Activated T-cell treated with anti-CD3 and anti-CD28 coated beads, Interleukin-2, amount 50 U/mL, for 1 hour (primary cell): ENCODE measurements at places on chromosomes 7 and 10.
A peak's percentile ranks its signal among the peaks of the same experiment; 100 is the strongest.

- no peak for DNase-seq
These were observed 686.4 kb upstream of the C7orf33 start for GRCh38 chr7:147904219-147904576.

DNA sequence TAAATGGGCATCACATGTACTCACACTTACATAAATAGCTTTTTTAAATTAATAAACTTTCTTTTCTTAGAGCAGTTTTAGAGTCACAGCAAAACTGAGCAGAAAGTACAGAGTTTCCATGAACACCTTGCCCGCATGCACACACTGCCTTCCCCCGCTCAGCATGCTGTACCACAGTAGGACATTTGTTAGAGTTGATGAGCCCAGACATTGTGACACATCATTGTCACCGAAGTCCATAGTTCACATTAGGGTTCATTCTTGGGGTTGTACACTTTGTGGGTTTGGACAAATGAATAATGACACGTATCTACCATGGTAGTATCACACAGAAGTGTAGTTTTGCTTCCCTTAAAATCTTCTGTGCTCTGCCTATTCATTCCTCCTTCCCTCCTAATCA is 23.7 kb downstream of the UBN2 start:
- no peak for DNase-seq

GRCh38 chr7:151131592-151132293 is 35.8 kb downstream of the GBX1 start:
- no peak for DNase-seq

DNA sequence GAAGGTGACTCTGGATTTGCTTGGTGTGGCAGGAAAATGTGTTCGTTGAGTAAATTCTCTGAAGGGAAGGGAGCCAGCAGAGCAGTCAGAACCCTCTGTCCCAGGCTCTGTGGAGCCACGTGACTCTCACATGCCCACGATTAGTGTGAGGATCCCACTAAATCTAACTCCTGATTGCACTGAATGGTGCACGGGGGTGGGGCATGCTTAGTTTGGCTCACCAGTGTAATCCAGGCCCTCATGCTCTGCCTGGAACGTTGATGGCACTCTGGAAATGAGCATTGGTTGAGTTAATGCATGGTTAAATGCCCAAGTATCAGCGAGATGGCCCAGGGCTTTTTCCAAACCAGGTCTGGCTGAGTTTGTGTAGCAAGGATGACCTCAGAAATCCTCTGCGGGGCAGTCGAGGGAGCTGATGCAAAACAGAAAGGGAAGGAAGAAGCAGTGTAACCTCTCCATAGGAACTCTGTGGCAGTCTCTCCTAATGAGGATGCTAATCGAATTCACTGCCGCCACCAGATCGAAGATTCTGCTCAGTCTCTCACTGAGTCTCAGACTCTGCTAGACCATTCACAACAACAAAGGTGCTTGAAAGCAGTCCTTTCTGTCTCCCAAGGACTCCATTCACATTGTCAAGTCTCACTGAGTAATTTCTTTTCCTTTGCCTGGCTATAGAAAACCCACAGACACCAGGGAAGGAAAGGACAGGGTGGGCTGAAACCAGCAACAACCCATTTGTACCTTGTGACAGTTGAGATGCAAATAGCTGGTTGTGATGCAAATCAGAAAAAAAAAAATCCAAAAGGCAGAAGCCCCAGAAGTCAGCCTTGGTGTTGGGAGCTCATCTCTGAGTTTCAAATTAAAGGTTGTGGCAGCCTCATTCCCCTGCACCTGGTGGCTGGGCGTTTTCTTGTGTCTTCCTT is 98.1 kb downstream of the C10orf105 start:
- DNase-seq = no peak

- DNase-seq = no peak
These were observed 14.4 kb upstream of the MYL7 start for GRCh38 chr7:44155191-44156185.

GRCh38 chr7:129821476-129821875 is 131.3 kb downstream of the UBE2H start:
- no peak for DNase-seq

DNA sequence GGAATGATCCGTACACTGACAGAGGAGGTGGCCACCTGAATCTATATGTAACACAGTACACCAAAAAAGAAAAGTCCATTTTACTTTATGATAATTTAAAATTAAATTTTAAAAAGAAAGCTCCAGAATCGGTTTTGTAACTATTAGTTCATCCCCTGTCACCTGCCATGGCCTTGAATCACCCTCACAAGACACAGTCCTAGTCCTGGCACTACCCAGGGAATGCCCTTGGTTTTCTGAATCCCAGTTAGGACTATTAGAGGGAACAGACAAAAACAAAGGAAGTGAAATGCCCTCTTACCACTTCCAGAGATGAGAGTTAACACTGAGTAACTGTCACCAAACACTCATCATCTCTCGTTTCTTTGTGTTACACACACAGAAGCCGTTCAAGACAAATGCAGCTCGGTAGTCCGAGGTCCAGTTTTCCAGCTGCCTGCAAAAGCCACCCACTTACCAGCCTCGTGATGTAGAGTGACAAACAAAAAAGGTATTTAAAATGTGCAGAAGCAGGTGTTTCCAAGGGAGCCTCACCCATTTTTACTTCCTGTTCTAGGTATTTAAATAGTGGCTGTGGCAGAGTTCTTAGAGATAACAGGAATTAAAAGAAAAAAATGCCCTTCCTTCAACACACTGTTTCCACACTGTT is 6.1 kb downstream of the PTPRN2 start:
- DNase-seq = no peak

DNA sequence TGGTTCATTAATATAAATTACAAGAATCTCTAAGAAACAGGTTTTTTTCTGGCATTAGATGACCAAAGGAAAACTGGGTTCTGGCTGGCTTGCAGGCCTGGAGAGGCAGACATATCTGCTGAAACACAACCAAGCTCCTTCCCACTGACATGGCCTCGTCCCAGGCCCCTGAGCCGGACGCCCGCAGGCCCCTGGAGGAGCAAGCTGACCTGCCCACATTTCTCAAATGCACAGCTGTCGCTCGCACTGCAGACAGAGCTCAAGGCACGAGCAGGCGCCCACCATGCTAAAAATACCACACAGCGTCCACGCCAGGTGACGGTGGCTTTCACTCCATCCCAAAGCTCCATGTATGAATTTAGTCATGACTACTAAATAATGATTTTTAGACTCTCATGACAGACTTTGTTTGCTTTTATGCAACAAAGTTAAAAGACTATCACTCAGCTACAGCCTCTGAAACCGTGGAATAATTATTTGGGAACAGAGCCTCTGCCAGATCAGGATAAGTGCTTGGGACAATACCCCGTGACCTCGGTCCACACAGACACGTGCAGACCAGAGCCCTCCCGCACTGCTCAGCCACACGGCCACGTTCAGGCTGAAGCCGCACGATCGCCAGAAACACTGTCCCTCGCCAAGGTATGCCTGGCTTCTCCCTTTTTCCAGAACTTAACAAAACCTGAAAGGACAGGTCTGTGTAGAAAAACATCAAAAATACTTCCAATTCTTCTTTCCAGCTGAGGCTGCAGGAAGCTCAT is 71.1 kb downstream of the DIP2C start:
- DNase-seq = no peak

DNA sequence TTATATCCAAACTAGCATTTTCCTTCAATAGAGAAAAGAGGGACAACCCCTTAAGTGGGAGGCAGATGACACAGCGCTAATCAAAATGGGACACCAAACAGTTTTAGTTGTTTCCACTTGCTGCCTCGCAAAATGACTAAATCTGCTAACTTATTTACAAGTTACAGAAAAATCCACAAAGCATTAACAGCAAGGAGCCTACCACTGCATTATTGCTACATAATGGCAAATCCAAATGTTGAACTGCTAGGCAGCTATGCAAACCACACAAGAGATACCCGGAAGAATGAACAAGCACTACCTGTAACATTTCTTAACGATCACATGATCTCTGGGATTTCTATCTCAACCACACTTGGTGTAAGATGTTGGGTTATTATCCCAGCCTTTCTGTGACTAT is 96.7 kb downstream of the SFMBT2 start:
- no peak for DNase-seq

GRCh38 chr10:75648351-75648750 is 216.9 kb downstream of the LRMDA start:
- DNase-seq = no peak

DNA sequence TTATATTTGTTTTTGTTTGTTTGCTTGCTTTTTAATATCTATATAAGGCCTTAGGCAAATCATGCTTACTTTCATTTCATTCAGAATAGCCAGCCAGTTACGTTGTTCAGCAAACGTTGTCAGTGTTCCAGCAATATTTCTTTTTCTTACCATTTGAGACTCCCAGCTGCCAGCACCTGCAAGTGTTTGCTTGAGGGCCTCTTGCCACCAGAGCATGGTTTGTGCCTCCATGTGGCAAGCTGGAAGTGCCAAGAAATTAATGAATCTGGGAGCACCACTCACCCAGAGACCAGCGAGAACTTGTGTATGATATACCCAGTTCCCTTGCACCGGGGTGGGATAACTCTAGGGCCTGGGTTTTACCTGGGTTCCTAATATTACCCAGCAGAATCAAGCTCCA is 177.1 kb upstream of the CSTF2T start:
- no peak for DNase-seq

DNA sequence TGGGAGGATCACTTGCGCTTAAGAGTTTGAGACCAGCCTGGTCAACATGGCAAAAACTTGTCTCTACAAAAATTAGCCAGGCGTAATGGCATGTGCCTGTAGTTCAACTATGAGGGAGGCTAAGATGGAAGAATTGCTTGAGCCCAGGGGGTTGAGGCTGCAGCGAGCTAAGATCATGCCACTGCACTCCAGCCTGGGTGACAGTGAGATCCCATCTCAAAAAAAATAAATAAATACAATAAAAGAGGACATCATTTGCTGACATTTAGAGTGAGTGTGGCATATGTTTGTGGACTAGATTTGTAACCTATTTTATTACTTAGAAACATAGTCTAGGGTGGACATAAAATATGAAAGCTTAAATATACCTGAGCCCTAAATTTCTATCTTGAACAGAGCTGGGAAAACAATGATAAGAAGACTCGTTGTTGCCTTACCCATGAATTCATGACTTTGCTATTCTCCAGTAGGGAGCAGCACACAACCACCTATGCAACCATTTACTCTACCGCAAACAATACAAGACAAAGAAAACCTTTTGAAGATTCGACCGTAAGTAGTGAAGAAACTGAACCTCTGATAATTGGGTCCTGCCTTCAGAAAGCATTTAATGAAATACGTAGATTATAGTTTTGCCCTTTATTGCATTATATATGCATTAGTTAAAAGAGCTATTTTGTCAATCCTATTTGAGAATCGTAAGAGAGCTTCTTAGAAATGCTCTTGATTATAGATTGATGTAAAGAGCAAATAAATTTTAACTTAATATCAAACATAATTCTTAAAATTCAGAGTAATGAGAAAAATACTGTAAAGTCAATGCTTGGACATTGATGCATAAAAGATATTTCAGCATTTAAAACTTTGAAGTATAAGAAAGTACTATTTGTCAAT is 83.5 kb downstream of the GNAT3 start:
- DNase-seq = no peak

DNA sequence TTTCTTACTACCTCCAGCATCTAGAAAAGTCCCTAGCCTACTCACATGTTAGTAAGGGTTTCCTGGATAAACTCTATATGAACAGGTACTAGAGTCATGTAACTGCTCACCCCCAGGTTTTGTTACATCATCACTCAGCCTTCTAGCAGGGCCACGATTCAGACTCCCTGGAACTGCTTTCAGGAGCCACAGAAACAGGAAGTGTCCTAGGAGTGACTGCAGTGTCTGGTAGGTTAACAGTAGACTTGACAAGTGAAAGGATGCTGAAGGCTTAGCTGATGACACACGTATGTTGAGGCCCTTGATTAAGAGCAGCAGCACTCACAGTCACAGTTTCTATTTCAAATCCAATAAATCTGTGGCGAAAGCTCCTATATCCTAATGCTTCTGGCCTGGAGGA is 101.2 kb downstream of the DNMBP start:
- DNase-seq = no peak

DNA sequence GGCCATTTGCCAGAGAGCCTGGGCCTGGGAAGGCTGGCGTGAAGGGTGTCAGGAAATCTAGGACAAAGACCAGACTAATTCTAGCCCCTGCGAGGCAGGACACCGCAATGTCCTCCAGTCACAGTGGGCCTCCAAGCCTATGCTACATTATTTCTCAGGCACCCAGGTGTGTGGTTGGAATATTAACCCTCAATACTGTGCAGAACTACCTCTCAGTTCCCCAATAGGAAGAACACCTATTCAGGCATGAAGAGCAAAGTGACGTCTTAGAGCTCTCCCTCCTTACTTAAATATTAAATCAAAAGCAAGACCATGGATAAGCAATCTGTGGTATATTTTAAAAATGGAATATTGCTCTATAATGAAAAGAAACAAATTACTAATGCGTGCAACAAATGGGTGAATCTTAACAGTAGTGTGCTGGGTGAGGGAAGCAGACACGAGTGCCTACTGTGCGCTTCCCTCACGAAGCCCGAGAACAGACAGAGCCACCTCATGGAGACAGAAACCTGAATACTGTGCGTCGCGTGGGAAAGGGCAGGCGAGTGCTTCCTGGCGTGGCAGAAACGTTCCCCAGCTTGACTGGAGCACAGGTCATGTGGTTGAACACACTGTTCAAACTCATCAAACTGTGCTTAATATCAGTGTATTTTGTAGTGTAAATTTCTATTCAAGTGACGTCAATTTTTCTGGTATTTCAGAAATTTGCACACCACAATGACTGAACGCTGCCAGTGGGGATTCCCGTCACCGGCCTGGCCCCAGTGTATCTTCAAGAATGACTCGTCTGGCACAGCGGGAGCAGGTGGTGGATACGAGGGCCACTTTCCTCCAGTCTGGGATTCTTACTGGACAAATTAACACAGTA is 15.5 kb upstream of the PTPRN2 start:
- no peak for DNase-seq

DNA sequence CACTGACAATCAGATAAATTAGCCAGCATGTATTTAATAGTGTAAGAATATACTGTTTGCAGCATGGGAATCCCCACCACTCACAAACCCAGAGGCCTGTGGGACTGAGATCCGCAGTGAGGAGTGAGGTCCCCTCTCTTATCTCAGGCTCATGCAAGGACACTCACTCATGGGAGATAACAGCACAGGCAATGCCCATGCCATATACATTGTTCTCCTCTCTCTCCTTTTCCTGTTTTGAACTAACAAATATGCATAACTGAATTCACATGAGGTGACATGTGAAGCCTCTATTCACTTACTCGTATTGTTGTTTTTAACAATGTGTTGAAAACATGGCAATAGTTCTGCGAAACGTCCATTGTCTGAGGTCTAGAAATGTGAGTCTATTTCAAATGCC is 230.5 kb downstream of the ARHGAP21 start:
- no peak for DNase-seq

- DNase-seq = peak; percentile 31
These were observed 45.2 kb upstream of the MSMB start for GRCh38 chr10:46091080-46091827.

DNA sequence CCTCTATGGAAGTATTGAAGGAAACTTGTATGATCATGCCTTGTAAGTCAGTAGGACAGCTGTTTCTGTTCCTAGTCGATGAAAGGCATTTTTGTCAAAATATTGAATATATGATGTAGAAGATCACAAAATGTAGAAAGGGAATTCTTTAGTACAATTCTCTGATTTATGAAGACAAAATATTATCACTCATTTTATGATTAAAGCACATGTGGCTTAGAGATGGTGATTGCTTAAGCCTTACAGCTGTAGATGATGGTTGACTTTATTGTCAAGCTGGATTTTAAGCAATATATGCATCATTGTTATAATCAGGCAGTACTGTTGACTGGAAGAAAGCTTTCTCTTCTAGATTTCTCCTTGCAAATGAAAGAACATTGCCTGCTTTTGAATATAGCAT is 26.4 kb downstream of the MXI1 start:
- no peak for DNase-seq
